AG09319 (cell line): ENCODE measurements at places on chromosomes 12 and 14.

GRCh38 chr12:11793921-11794710 is 144.6 kb downstream of the ETV6 start:
- DNase-seq, result no peak

GRCh38 chr12:12182703-12183365 is 84.0 kb downstream of the LRP6 start:
- DNase-seq, result no peak

DNA sequence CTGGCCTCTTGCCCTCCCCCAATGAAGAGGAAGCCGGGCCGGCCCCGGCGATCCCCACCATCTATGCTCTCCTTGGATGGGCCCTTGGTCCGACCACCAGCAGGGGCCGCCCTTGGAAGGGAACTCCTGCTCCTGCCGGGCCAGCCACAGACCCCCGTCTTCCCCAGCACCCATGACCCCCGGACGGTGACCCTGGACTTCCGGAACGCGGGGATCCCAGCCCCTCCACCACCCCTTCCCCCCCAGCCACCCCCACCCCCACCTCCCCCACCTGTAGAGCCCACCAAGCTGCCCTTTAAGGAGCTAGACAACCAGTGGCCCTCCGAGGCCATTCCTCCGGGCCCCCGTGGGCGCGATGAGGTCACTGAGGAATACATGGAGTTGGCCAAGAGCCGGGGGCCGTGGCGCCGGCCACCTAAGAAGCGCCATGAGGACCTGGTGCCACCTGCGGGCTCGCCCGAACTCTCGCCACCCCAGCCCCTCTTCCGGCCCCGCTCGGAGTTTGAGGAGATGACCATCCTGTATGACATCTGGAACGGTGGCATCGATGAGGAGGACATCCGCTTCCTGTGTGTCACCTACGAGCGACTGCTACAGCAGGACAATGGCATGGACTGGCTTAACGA is 19.4 kb downstream of the SETD1B start:
- no peak for DNase-seq

GRCh38 chr12:51950682-51951198 is 759 bp upstream of the ACVR1B start:
- DNase-seq, result no peak

DNA sequence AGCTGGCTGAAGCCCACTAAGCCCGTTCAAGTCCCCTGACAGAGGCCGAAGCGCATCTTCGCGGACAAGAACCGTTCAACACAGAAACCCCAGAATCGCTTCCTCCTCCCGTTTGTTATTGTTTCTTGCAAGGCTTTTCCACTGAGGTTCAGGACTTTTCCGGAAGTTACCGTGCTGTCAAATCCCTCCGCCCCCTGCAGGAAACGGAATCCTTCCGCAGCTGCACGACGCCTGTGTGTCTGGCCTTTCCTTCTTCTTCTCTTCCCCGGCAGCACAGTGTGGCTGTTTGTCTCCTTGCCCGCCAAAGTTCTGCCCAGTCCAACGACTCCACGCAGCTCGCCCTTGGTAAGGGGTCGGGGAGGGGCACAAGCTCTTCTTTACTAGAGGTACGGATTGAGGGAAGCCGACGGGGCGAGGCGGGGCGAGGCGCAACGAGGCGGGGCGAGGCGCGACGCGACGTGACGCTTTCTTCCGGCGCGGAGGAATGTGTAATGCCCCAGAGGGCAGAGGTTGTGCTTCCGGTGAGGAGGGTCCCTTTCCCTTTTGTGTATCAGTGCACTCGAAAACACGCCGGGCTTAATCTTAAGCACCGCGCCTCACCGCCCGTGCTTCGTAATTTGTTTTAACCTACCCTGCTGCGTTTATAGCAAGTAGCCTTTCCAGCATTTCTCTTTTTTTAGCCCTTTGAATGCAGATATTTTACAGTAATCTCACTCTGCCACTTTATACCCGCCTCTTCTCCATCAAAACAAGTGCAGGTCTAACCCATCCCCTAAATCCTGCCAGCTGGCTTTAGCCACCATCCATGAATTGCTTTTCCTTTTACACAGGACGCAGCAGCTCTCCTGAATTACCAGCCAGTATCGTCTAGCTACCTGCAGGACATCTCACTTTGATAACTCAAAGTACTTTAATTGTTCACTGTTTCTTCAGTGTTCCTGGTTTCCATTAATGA is at the start of gene KDM5A:
KDM5A (minus strand) TSS at position 179 of the 955 bp plus-strand sequence. CDS start 229 bp downstream, outside the sequence.
- peak; percentile 85 for DNase-seq

GRCh38 chr14:24699052-24699451 is 65.1 kb upstream of the GZMB start:
- no peak for DNase-seq

DNA sequence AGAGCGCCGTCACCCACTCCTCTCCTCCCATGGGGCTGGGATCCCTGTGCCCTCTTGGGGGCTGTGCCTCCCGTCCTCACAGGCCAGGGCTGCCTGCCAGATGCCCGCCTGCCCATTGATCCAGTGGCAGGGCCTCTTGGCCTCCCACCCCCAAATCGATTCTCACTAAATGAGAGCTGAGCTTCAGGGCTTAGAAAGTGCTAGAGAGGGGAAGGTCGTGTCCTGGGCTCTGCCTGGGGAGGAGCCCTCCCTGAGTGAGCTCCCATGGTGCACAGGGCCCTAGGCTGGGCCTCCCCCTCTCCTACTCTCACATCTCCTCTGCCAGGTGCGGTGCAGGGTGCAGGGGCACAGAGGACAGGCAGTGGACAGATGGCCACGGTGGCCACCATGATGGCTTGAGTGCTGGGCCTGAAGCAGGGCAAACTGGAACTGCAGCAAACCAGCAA is 9.2 kb downstream of the BEGAIN start:
- no peak for DNase-seq

DNA sequence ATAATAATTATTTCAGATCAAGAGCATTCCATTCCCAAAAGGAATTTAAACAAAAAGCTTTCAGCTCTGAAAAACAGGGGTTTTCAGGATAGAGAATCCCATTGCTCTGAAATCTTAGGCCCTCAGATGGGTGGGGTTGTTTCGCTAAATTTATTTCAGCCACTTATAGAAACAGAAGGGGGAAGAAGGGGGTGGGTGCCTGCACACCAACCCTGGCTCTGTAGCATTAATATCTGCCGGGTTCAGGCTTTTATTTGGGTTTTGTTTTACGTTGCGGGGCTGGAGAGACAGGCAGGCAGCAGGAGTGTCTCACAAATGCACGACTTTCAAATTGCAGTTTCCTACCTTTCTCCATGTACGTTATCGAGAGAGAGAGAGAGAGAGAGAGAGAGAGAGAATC is 12.5 kb upstream of the ZFP36L1 start:
- no peak for DNase-seq

DNA sequence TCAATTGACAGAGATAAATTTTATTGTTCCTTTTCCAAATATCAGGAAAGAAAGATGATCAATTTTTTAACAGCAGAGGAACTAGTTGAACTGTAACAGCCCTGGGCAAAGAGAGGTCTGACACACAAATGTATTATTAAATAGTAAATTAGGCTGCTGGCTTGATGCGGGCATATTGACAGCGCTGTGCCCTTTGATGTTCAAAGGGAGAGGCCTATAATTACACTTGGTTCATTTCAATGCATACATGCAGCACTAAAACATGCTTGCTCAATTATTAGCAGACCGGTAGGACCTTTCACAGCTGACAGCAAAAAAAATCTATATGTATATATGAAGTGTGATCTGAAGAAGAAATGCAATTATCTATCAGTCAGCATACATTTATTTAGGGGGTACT is 219.8 kb downstream of the SLC2A13 start:
- DNase-seq, result no peak

- no peak for DNase-seq
Observed at GRCh38 chr12:72111706-72112105, 160.5 kb upstream of the TRHDE start.

DNA sequence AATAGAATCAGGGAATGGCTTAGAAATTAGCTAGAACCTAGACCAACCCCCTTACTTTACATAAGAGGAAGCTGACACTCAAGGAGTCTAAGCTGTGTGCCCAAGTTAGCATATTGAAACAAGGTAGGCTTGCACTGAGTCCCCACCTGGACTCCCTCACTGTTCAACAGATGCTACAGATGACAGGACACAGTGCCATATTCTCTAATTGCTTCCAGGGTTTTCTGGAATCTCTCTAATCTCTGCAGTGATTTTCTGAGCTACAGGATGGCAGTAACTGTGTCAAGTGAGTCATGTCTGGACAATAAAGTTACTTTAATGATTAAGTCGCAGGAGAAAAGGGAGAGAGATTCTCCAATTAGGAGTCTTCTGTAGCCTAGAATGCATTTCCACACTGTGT is 35.8 kb downstream of the AKAP6 start:
- DNase-seq, result no peak

- DNase-seq, result no peak
Observed at GRCh38 chr12:24705741-24706358, 243.1 kb downstream of the BCAT1 start.

- no peak for DNase-seq
Observed at GRCh38 chr12:52682938-52683574, 2.8 kb upstream of the KRT1 start.

GRCh38 chr14:94876306-94876705 is 106.4 kb upstream of the GSC start:
- no peak for DNase-seq

GRCh38 chr12:98469109-98469508 is 46.3 kb upstream of the TMPO start:
- DNase-seq, result no peak

DNA sequence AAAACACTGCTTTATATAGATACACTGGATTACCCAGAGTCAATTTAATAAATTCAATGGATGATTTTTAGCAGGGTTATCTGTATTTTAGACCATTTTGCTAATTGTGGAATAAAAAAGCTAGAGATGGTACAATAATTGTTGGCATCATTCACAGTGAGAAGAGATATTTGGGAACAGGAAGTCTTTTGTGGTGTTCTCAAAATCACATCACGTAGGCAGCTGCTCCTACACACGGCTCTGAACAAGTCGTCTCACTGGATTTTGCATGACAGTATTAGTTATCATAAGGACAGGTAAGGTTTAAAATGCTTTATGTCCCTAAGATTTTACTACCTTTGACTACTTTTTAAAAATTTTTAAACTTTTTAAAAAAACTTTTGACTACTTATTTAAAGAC is 52.0 kb downstream of the PAPLN start:
- no peak for DNase-seq

- DNase-seq, result peak; percentile 100
Observed at GRCh38 chr12:6336079-6336888, 5.6 kb downstream of the TNFRSF1A start.

DNA sequence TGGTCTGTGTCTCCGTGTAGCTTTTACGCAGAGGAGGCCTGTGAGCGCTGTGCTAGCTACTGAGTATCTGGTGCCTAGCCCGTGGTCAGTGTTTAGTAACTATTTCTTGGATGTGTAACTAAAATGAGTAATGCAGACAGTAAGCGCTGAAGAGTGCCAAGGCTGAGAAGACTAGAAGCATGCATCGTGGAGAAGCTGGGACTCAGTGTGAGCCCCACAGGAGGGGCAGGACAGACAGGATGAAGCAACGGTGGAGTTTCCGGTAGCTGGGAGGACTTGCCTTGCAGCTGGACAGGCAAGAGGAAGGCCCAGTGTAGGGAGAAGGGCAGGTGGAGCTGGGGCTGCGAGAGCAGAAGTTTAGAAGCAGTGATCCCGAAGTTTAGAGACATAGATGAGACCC is 233.4 kb upstream of the FKBP4 start:
- no peak for DNase-seq

DNA sequence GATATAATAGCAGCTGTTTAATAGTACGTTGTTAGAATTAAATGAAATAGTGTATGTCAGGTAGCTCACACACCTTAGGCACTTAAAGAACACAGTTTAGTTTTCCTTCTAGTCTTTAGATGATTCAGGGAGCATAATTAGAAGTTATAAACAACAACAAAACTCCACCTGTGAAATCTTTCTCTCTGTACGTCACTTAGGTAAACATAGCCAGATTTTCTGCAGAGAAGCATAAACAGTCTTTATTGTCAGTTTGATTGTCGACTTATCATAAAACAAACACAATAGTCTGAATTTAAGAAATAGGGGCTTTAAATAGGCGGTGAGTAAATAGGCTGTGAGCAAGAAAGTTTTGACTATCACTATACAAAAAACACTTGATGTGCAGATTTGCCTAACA is 84.6 kb upstream of the PKP2 start:
- DNase-seq, result no peak

DNA sequence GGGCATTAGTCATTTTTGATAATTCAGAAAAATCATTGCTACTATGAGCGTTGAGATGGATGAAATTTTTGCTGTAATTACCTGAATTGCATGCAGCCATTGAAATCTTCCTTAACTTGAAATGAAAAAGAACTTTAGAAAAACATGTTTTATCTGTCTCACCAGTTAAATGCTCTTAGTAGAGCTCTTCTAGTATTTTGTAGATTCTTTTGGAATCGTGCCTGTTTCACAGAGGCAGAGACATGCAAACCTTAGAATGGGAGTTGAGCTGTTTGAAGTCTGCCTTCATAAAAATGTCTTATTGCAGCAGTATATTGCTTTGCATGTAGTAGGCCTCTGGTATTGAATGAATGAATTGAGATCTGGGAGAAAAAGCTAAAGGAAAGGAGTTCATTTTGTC is 4.2 kb downstream of the PEX5 start:
- no peak for DNase-seq

- DNase-seq, result no peak
Observed at GRCh38 chr14:100281286-100282082, 24.8 kb downstream of the SLC25A29 start.

DNA sequence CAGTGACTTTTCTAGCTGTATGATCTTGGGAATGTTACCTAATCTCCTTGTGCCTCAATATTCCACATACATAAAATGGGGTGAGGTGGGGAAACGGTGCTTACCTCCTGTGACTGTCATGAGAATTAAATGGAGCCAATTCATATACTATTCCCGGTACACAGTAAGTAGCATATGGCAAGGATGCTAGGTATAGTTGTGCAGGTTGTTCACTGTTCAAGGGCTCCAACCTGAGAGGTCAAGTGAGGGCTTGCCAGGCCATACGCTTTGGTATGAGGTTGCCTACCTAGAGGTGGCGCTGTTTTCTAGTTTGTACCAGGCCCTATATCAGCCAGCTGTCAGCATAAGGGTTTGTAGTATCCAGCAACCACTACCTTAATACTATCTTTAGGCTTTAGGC is 3.6 kb upstream of the BATF start:
- no peak for DNase-seq

DNA sequence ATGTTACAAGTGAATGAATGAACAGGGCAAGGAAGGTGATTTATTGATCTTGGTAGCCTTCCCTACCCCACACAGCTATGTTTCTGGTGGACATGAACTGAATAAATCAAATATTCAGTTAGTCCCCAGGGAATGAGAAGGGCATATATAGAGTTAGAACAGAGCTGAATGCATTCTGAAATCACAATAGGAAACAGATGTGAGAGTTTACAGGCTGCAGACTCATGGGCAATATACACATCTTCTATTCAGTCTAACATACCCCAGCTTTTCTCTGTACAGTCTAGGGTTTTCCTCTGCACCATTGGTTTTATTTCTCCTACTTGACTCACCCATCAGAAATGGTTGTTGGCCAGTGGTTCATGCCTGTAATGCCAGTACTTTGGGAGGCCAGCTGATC is 7.3 kb upstream of the STX2 start:
- no peak for DNase-seq

- no peak for DNase-seq
Observed at GRCh38 chr12:45666816-45667215, 62.7 kb upstream of the ARID2 start.
